Stimulated activated CD4-positive, alpha-beta T cell treated with anti-CD3 and anti-CD28 coated beads, Interleukin-4, amount 100 ng/mL, for 4 hours (primary cell): ENCODE measurements at places on chromosomes 6 and 20.

- DNase-seq = no peak
These were observed 21.8 kb downstream of the NPEPL1 start for GRCh38 chr20:58714340-58714922.

- peak; percentile 23 for DNase-seq
These were observed at the start of gene MARCKS for GRCh38 chr6:113856625-113857555. MARCKS (plus strand) TSS chr6:113857345; CDS start chr6:113857746, 401 bp downstream.

- DNase-seq = no peak
These were observed 67.6 kb downstream of the NUDT3 start for GRCh38 chr6:34324738-34325444.

GRCh38 chr6:87154641-87154992 lies 748 bp upstream of the ZNF292 start:
- no peak for DNase-seq

DNA sequence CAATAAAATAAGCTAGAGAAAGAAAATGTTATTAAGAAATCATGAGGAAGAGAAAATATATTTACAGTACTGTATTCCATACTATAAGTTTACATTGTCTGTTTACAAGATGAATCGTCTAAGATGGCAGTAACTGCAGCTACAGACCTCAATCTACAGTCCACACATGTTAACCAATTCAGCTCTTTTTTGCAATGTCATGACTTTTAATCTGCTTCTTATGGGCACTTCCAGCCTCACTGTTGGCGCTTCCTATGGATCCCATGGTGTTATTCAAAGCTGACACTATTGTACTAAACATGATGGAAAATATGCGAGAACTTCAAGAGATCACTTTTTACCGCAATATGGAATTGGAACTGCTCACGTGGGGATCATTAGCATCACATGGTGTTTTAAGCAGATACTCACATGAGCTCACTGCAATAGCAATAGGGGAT lies 451.5 kb upstream of the CITED2 start:
- DNase-seq = no peak
